EH (cell line): ENCODE measurements at places on chromosomes 12 and 14.

DNA sequence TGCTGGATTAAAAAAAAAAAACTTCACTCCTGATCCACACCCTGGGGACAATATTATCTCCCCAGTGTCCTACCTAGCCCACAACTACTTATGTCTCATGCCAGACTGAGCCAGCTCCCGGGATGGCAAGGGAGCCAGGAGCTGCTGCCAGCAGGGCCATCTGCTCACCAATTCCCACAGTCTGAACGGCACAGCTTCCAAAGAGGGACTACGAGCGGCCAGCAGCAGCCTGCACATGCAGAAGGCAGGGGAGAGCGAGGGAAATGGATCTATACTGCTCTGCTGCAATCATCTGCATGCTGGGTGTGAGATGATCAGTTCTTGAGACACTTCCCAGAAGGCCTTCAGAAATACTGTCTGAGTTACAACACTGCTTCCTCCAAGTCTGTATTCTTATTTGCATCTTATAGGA, 11.1 kb downstream of the SSH1 start:
- no peak for DNase-seq

DNA sequence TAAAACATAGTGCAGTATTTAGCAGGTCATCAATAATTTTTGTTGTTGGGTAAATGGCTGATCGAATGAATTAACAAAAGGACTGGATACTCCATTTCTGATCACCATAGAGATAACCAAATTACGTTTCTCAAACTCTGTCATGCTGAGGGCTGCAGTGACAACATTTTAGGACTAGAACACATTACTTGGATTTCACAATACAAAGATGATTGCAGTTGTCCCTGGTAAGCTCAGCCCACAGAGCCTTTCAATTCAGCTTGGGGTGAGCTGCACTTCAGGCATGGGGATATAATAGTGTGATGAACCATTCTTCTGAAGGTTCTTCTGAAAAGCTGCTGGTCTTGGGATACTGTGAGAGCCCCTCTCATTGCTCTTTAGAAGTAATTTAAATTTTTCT, 74.3 kb downstream of the FAR2 start:
- DNase-seq = no peak

GRCh38 chr12:7870335-7870734, 2.4 kb downstream of the SLC2A14 start:
- DNase-seq = no peak

DNA sequence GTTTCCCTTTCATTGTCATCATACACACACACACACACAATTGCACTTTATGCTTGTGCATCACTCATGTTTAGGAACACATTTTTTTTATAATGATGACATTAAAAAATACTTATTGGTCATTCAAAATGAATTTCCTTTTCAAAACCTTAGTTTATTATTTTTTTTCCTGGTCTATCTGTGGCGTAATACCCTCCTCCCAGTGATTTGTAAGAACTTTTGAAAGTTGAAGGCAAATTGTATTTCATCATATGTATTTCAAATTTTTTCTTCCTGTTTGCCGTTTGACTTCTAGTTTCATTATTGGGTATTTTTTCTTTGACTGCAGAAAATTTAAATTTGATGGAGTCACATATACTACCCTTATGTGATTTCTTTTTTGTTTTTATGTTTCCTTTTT, 2.5 kb upstream of the LRRK2 start:
- DNase-seq = peak; percentile 27
